ENCODE measurements at places on chromosomes 2 and 18. TPM values are rescaled to one million over a fixed set of nuclear protein-coding genes. Genes with fewer than 3 reads are reported as not detected.

Gene SNORC
- total RNA-seq, result 0.70 TPM

Gene DNAJB2
- total RNA-seq, result 83.3 TPM

Gene GTF2A1L
- not detected for total RNA-seq

Gene UGT1A8
- total RNA-seq, result not detected

Gene IL1F10
- not detected for total RNA-seq

Gene ARMC9
- 0.89 TPM for total RNA-seq

Gene PLCL1
- 93.3 TPM for total RNA-seq

Gene SP140
- total RNA-seq, result 0.56 TPM

Gene ASB18
- 4.5 TPM for total RNA-seq

Gene FSIP2
- 0.13 TPM for total RNA-seq

Gene C2orf66
- not detected for total RNA-seq

Gene MOB4
- 27.6 TPM for total RNA-seq

Gene FAM117B
- total RNA-seq, result 2.3 TPM

Gene UGT1A1
- total RNA-seq, result not detected

Gene MAP2
- 2.8 TPM for total RNA-seq

Gene HOXD9
- total RNA-seq, result not detected

Gene TMEM247
- total RNA-seq, result not detected

Gene CHRNG
- not detected for total RNA-seq

Gene REV1
- total RNA-seq, result 59.2 TPM
